ENCODE measurements at places on chromosomes 3 and 15.

- DNase-seq: no peak
Measured at GRCh38 chr15:84781495-84781894, 33.1 kb downstream of the ZNF592 start.

GRCh38 chr15:80587816-80588456 is 107.2 kb upstream of the ABHD17C start:
- DNase-seq: no peak

- DNase-seq: no peak
Measured at GRCh38 chr3:107690522-107691138, 167.9 kb downstream of the BBX start.

DNA sequence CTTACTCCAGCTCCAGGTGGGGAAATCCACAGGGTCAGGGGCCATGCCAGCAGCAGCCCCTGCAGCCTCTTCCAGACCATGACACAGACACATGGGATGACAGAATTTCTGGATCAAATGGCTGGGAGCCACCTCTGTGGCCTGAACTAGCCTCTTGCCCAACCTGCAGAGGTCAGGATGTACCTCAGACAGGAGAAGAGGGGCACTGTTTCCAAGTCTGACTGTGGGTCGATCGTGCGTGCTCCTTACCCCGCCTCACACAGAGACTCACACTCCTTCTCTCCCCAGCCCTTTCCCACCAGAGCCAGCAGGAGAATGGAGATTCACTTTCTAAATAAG is 131.9 kb downstream of the FAM43A start:
- no peak for DNase-seq

DNA sequence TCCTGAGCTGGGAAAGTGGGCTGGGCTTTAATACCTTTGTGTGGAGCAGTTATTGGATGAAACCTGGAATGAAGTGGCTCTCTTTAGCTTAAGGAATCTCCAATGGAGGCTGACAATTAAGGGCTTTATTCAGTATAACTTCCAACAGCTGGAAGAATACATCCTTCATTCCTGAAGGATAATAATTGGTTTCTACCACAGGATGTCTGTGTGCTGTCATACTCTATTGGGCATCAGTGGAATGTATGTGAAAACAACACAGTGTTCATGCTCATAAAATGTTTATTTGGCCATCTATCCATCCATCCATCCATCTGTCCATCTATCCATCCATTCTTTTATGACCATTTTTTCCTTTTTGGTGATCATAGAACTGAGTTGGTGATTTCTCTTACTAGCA is 220.7 kb upstream of the GAP43 start:
- DNase-seq: no peak

GRCh38 chr3:72951259-72951722 is 45.3 kb upstream of the PPP4R2 start:
- no peak for DNase-seq

Data from left hindlimb (tissue), 1 donor.